Activated CD8-positive, alpha-beta memory T cell treated with anti-CD3 and anti-CD28 coated beads for 4 hours (primary cell): ENCODE measurements at places on chromosomes 16 and 17.

- no peak for DNase-seq
Observed at GRCh38 chr16:2687531-2688308, 5.4 kb downstream of the KCTD5 start.

GRCh38 chr17:51803161-51803560 lies 355.4 kb downstream of the CA10 start:
- DNase-seq, result no peak

GRCh38 chr17:57968456-57968855 lies 13.2 kb upstream of the CUEDC1 start:
- DNase-seq, result no peak

DNA sequence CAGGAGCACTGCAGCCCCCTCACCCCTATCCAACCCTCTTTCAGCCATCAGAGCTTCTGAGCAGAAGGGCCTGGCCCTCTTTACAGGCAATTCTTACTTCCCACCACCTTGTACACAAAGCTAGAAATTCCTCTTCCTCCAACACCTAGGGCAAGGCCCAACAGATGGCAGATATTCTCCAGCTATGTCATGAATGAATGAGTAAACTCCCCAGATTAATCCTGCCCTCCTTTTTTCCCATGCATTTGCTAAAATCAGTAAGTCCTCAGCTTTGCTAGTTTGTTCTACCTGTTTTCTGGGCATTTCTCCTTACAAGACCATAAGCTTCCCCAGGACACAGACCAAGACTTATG lies 20.4 kb upstream of the MRPS23 start:
- no peak for DNase-seq

DNA sequence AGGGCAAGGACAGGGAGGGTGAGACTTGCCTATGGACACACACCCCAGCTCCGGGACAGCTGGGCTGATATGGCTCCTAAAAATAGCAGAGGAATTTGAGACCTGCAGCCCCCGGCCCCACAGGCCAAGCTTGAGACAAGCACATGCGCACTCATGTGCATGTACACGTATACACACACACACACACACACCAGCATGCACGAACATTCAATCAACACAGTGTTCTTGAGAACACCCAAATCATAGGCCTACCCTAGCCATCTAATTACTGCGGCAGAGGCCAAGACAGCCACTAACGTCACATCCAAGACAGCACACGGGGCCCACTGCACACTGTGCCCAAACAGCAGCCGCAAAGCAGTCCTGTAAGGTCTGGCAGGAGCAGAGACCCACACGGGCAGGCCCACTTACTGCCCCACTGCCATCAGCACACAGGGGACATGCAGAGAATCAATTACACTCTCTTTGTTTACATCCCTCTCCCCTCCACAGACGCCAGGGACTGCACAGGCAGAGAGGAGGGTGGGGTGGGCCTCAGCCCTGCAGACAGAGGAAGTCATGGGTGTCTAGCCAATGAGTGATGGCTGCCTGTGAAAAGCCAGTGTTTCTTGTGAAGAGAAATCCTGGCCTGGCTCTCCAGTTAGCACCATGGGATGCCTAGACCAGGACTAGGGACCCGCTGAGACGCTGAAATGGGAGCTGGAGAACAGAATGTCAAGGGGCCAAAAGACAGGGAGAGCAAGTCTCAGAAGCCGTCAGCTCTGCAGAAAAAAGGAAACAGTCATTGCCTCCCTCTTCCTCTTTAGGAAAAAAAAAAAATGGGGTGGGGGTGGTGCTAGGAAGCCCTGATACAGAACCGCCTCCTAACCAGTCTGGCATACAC lies 39.3 kb downstream of the MYO18A start:
- peak; percentile 25 for DNase-seq
